Kidney (tissue), 22 donors: ENCODE measurements at places on chromosomes 11 and 22.

DNA sequence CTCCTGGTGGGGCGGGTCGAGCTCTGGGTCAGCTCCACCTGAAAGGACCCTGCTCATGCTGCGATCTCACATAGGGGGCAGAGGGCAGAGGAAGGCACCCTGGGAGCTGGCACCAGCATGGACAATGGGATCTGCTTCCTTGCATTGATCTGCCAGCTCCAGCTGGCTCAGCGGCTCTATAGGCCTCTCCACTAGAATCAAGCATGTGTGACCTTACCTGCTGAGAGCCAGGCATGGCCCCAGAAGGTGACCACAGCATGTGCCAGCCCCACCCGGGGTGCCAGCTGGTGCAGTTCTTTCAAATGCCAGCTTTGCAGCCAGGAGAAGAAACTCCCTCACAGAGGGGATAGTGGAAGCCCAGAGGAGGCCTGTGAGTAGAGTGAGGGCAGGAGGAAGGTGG is 22.0 kb upstream of the KLHL35 start:
- H3K36me3 ChIP-seq: peaks cover 2% of the 10 kb centered on the region
- no peak overlapping the region for H3K27ac ChIP-seq
- no peak overlapping the region for H3K4me3 ChIP-seq
- no peaks in the 10 kb centered on the region for H3K4me1 ChIP-seq
- H3K27me3 ChIP-seq: no peaks in the 10 kb centered on the region

- H3K4me3 ChIP-seq: no peak overlapping the region
- H3K4me1 ChIP-seq: no peaks in the 10 kb centered on the region
- H3K36me3 ChIP-seq: peaks cover 2% of the 10 kb centered on the region
- no peaks in the 10 kb centered on the region for H3K27me3 ChIP-seq
These were observed 32.2 kb downstream of the TRMU start for GRCh38 chr22:46367707-46368191.

DNA sequence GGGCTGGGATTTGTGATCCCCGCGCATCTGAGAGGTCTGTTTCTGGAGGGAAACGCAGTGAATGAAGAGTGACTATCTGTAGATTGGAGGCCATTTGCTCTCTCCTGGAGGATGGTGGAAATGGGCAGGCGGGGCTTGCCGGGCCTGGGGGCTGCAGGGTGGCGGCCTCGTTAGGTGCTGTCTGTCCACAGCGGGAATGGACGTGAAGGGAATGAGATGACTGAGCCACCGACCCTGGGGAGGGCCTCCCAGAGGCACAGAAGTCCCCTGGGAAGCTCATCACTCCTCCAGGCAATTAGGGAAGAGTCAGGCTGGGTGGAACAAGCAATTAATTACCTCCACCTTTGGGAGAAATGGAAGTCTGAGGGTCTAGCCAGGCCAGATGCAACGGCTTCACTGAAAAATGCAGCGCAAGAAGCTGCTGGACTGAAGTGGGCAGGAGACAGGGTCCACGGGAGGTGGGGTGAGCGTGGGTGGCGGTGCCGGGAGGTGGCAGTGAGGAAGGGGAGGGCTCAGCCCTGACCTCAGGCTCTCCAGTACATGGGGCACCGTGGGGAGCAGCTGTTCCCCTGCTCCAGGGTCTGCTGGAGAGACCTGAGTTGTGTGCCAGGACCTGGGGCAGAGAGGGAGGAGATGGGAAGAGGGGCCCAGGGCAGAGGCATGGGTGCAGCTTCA is 524.5 kb downstream of the BRD1 start:
- no peaks in the 10 kb centered on the region for H3K36me3 ChIP-seq
- no peak overlapping the region for H3K27ac ChIP-seq
- no peak overlapping the region for H3K4me3 ChIP-seq

DNA sequence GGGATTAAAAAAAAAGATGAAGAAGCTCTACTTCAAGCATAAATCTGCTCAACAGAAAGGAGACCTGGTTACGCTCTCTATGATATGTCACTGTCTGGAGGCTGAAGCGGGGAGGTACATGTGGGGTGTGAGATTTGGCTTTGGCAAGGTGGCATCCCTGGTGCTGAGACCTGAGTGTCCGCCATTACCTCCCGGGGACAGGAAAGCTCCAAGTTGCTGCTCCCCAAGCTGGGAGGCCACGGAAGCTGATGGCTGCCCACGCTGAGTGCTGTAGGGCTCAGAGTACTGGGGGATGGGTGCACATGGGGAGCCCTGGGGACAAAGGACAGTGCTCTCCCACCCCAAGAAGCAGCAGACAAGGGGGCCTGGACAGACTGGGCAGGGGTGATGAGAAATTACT is 167.9 kb downstream of the DSCAML1 start:
- H3K27ac ChIP-seq: no peak overlapping the region
- H3K4me3 ChIP-seq: no peak overlapping the region
- H3K4me1 ChIP-seq: peaks cover 5% of the 10 kb centered on the region
- H3K36me3 ChIP-seq: no peaks in the 10 kb centered on the region
- no peak for DNase-seq

GRCh38 chr11:111059726-111060125 is 185.8 kb upstream of the POU2AF2 start:
- H3K27ac ChIP-seq: no peak overlapping the region
- H3K4me1 ChIP-seq: no peaks in the 10 kb centered on the region
- DNase-seq: no peak
- H3K36me3 ChIP-seq: no peaks in the 10 kb centered on the region
- H3K27me3 ChIP-seq: no peaks in the 10 kb centered on the region
- H3K4me3 ChIP-seq: no peak overlapping the region

GRCh38 chr22:26580240-26580962 is 9.5 kb downstream of the TPST2 start:
- no peak for DNase-seq
- H3K4me1 ChIP-seq: no peaks in the 10 kb centered on the region
- H3K27me3 ChIP-seq: no peaks in the 10 kb centered on the region
- H3K4me3 ChIP-seq: no peak overlapping the region

GRCh38 chr22:37135023-37135422 is 14.7 kb downstream of the IL2RB start:
- no peak overlapping the region for H3K4me3 ChIP-seq
- H3K27ac ChIP-seq: no peak overlapping the region
- H3K4me1 ChIP-seq: no peaks in the 10 kb centered on the region
- no peak for DNase-seq
- no peaks in the 10 kb centered on the region for H3K36me3 ChIP-seq

- H3K27me3 ChIP-seq: no peaks in the 10 kb centered on the region
- no peak overlapping the region for H3K4me3 ChIP-seq
- no peak overlapping the region for H3K27ac ChIP-seq
- no peaks in the 10 kb centered on the region for H3K36me3 ChIP-seq
These were observed 117.3 kb downstream of the CYP2R1 start for GRCh38 chr11:14774721-14775120.

- H3K27ac ChIP-seq: no peak overlapping the region
- no peaks in the 10 kb centered on the region for H3K4me1 ChIP-seq
- no peak overlapping the region for H3K4me3 ChIP-seq
- H3K36me3 ChIP-seq: no peaks in the 10 kb centered on the region
These were observed 95.8 kb downstream of the TP53I11 start for GRCh38 chr11:44854741-44855492.

DNA sequence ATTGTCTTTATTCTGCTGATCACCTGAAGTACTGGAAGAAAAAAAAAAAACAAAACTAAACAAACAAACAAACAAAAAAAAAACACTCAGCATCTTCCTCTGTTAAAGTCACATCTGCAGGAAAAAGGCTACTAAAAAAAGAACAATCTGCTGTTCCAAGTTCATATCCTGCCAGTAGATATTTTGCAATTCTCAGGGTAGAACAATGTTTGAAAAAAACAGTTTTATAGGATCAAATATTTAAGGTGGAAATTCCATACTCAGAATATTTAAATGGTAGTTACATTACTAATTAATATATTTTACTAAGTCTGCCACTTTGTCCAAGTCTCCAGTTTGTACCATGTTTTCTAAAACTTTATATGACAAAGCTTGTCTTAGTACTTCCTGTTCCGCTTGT is 175.2 kb downstream of the SBF2 start:
- no peak overlapping the region for H3K4me3 ChIP-seq
- no peaks in the 10 kb centered on the region for H3K27me3 ChIP-seq

DNA sequence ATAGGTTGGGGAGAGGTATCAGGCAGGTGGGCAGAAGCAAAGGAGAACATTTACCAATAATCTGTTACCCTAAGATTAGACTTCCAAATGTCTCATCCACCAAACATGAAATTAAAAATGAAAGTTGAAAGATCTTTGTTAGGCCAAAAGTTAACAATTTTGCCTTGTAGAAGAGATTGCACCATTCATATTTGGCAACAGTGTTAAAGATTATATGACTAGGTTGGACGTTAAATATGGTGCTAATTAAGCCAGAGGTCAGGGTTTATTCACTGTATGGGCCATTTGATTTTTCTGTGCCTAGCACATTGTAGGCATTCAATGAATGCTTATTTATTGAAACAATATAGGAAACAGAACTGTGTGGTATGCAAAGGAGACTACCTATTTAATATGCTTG is 126.1 kb upstream of the SLC5A12 start:
- H3K27me3 ChIP-seq: no peaks in the 10 kb centered on the region
- H3K4me1 ChIP-seq: peaks cover 5% of the 10 kb centered on the region
- no peak for DNase-seq

GRCh38 chr11:100008417-100008816 is 678.7 kb upstream of the ARHGAP42 start:
- no peak for DNase-seq
- no peak overlapping the region for H3K27ac ChIP-seq
- H3K36me3 ChIP-seq: no peaks in the 10 kb centered on the region
- no peak overlapping the region for H3K4me3 ChIP-seq

- no peak overlapping the region for H3K4me3 ChIP-seq
- H3K27ac ChIP-seq: no peak overlapping the region
These were observed 49.3 kb upstream of the SYT13 start for GRCh38 chr11:45335434-45335833.

DNA sequence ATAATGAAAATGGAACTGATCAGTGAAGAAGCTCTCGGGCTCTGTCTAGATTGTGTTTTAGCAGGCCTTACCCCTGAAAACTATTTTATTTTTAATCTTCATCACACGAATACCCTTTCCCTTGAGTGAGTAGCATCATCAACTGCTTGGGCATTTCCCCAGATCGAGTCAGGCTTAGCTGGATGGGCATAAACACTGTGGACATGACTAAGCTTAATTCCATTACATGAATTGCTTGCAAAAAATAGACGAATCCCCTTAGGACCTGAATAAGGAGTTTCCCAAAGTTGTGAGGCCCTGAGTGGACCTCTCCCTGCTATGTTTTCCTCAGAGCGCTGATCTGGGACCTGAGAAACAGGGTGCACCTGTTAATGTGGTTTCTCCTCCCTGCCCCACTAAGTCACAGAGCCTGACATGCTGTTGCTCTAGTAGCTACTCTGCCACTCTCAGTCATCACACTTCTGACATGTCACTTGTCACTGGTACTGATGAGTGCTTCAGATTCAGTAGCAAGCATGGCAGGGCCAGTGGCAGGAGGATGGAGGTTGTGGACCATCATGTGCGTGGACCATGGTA is 53.5 kb downstream of the ENDOD1 start:
- H3K4me1 ChIP-seq: no peaks in the 10 kb centered on the region
- H3K4me3 ChIP-seq: no peak overlapping the region
- no peak for DNase-seq
- H3K36me3 ChIP-seq: no peaks in the 10 kb centered on the region
- H3K27ac ChIP-seq: no peak overlapping the region

- H3K27me3 ChIP-seq: no peaks in the 10 kb centered on the region
- H3K4me1 ChIP-seq: no peaks in the 10 kb centered on the region
- no peaks in the 10 kb centered on the region for H3K36me3 ChIP-seq
- H3K27ac ChIP-seq: no peak overlapping the region
- H3K4me3 ChIP-seq: no peak overlapping the region
These were observed 31.7 kb upstream of the RRAS2 start for GRCh38 chr11:14390669-14391068.

GRCh38 chr11:20672575-20672974 is 3.2 kb downstream of the NELL1 start:
- no peak overlapping the region for H3K4me3 ChIP-seq
- peaks cover 17% of the 10 kb centered on the region for H3K27me3 ChIP-seq
- no peaks in the 10 kb centered on the region for H3K4me1 ChIP-seq
- no peak overlapping the region for H3K27ac ChIP-seq

DNA sequence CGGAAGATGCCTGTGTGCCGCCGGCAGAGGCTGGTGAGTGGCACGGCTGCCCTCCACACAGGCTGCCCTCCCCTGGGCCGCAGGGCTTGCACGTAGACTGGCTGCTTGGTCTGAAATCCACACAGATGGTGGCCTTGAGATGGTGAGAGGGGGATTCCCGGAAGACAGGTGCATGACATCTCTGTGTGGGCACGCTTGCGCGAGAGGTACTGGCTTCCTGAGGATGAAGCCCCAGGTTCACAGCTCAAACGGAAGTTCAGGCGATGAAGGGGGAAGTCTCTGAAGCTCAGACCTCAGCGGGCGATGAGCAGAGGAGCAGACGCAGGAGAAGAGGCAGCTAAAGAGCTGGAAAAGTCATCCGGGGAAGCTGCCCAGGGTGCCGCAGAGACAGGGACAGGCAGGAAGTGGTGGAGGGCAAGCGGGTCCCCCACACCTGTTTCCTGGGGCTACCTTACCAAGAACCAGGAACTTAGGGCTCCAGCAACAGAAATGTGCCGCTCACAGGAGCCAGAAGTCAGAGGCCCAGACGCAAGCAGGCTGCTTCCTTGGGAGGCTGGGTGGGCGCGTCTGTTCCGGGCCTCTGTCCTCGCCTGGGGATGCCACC is 7.2 kb downstream of the CRELD2 start:
- H3K27ac ChIP-seq: no peak overlapping the region
- no peaks in the 10 kb centered on the region for H3K4me1 ChIP-seq
- DNase-seq: no peak
- no peaks in the 10 kb centered on the region for H3K27me3 ChIP-seq
- H3K36me3 ChIP-seq: peaks cover 5% of the 10 kb centered on the region

DNA sequence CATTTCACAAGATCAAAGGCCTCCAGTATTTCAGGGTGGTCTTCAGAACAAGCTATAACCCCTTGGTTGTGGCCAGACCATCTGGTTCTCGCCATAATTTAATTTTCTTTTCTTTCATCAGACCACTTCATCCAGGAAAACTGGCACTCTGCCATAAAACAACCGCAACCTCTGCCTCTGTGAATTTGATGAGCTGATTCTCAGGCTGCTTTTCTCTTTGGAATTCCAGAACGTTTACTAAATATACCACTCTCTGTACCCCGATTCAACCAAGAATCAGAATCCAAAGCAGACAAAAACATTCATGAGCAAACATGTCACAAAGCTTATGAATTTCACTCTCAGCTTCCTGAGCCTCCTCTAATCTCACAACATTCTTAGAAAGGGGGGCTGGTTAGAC is 331.8 kb upstream of the SYN3 start:
- no peak overlapping the region for H3K4me3 ChIP-seq
- H3K27ac ChIP-seq: no peak overlapping the region
- DNase-seq: no peak
- H3K4me1 ChIP-seq: no peaks in the 10 kb centered on the region

- H3K4me1 ChIP-seq: no peaks in the 10 kb centered on the region
- H3K4me3 ChIP-seq: no peak overlapping the region
- DNase-seq: no peak
- no peaks in the 10 kb centered on the region for H3K27me3 ChIP-seq
These were observed 702.4 kb upstream of the LRRC4C start for GRCh38 chr11:42161886-42162285.
